ENCODE measurements at places on chromosomes 5 and 9. TPM values are rescaled to one million over a fixed set of nuclear protein-coding genes. Genes with fewer than 3 reads are reported as not detected.

- no peak for DNase-seq
These were observed 24.5 kb upstream of the WDR38 start for GRCh38 chr9:124828489-124829333.

- no peak for DNase-seq
These were observed 126.0 kb downstream of the SLIT3 start for GRCh38 chr5:169174923-169175322.

- DNase-seq: no peak
These were observed 760.9 kb upstream of the ACO1 start for GRCh38 chr9:31623511-31623910.

- no peak for DNase-seq
These were observed 17.0 kb downstream of the NIPSNAP3B start for GRCh38 chr9:104780796-104781395.

DNA sequence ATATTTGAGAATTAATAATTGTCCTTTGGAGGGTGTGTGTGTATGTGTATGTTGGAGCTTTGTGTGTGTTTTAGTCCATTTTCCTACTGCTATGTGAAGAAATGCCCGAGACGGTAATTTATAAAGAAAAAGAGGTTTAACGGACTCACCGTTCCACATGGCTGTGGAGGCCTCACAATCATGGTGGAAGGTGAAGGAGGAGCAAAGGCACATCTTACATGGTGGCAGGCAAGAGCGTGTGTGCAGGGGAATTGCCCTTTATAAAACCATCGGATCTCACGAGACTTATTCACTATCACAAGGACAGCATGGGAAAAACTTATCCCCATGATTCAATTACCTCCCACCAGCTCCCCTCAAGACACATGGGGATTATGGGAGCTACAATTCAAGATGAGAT is 44.1 kb downstream of the TMC1 start:
- no peak for DNase-seq

LRRC70 gene
- 0.77 TPM for total RNA-seq

PCDHB5 gene
- 2.3 TPM for total RNA-seq

POLR3G gene
- total RNA-seq: 0.88 TPM

DNA sequence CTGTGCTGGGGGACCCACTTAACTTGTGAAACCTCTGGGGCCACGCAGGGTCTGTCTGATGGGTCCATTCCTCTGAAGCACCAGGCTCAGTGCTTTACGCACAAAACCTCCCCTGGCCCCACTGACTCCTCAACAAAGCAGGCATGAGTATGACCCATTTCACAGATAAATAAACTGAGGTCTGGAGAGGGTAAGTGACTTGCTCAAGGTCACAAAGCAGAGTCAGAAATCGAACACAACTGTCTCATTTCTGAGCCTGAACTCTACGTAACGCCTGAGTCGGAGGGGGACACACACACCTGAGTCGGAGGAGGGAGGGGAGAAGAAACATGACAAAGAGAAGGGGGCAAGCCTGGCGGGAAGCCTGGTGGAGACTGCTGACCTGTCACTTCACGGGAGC is 48.0 kb upstream of the RAPGEF1 start:
- DNase-seq: no peak

SLC6A7 gene
- not detected for total RNA-seq

- DNase-seq: no peak
These were observed 14.6 kb upstream of the COL15A1 start for GRCh38 chr9:98929071-98929470.

DNA sequence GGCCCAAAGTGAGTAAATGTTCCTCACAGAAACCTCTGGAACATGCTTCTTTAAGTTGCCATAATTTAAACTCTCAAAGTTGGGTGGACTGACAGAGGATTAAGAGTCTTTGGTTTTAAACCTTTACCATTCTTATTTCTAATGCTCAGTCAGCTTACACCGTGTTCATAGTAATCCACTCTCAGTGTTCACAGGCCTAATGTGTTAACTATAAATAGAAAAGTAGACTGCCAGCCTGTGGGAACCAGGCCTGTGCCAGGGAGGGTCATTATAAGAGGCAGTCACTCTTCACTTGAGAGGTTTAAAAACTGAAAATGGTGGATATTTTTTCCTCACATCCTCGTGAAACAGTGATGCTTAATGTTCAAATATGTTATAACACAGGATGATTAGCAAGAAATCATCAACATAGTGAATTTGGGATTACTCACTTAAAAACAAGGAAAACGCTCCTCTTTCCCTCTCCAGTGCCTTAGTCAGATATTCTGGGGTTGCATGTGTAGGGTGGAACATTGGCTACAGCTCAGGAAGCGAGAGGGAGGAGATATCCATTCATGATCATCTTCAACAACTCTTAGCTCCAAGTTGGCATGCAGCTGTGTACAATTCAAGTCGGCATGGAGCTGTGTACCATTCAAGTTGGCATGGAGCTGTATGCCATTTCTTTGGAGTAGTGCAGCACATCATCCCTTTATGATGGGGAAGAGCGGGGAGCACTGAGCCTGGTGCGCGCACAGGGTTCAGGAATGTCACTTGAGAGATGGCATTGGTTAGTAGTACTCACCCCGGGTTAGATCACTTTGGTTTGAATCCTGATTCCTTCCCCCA is 65.8 kb downstream of the KIAA1958 start:
- DNase-seq: no peak

NR4A3 gene
- 6.2 TPM for total RNA-seq

GRCh38 chr5:2732850-2733249 is 18.6 kb downstream of the IRX2 start:
- DNase-seq: no peak

DNA sequence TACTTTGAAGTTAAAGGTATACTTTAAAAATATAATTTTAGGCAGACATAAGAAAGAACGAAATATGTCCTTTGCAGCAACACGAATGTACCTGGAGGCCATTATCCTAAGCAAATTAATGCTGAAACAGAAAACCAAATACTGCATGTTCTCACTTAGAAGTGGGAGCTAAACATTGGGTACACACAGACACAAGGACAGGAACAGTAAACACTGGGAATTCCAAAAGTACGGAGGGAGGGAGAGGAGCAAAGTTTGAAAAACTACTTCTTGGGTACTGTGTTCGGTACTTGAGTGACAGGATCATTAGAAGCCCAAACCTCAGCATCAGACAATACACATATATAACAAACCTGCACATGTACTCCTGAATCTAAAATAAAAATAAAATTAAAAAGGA is 40.9 kb downstream of the TJP2 start:
- DNase-seq: no peak

- no peak for DNase-seq
These were observed 66.4 kb upstream of the FER start for GRCh38 chr5:108681079-108681921.

SOWAHA gene
- not detected for total RNA-seq

GRCh38 chr5:9833871-9834270 is 203.7 kb upstream of the TAS2R1 start:
- DNase-seq: no peak

DNA sequence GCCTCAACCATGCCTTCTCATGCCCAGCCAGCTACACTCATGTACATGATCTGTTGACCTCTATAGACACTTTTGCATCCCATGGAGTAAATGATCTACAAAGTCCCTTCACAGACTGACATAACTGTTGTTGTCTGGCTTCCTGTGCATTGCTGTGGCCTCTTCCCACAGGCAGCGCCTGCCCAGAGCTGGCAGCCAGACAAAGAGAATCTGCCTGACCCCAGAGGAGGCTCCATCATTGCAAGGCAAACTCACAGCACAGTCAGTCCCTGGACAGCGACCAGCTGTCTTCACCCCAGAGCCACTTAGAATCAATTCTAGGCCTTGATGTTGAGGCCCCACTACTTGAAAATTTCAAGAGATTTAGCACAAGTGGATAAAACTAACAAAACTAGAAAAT is 65.5 kb downstream of the INSYN2B start:
- DNase-seq: peak; percentile 56

GRCh38 chr5:15995341-15996052 is 184.1 kb downstream of the MARCHF11 start:
- no peak for DNase-seq

DNA sequence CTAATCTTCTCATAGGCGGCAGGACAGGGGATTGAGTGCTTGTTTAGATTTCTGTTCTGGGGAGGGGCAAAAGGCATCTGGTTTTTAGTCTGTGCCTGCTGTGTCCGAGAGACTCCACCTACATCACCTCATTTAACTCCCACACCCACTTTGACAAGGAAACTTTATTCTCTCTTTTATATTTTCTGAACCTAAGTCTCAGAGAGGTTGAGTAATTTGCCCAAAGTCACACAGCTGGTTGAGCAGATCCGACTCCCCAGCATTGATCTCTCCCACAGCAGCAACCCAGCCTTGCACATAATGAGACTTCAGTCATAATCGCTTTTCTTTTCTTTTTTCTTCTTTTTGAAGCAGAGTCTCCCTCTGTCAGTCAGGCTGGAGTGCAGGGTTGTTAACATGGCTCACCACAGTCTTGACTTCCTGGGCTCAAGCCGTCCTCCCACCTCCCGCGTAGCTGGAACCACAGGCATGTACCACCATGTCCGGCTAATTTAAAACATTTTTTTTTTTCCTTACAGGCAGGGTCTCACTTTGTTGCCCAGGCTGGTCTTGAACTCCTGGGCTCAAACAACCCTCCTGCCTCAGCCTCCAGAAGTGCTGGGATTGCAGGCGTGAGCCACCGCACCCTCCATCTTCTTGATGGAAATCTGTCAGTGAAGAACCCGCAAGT is 36.5 kb upstream of the ANKRD33B start:
- no peak for DNase-seq

CDC14B gene
- 26.4 TPM for total RNA-seq

GRCh38 chr5:145579301-145579700 is 255.8 kb downstream of the PRELID2 start:
- DNase-seq: no peak

CHSY3 gene
- 0.85 TPM for total RNA-seq

HAVCR2 gene
- total RNA-seq: 3.1 TPM

GRCh38 chr5:136062366-136063274 is 33.8 kb downstream of the TGFBI start:
- DNase-seq: no peak

FOXD4 gene
- total RNA-seq: 0.11 TPM

MRPL22 gene
- 78.4 TPM for total RNA-seq

DNA sequence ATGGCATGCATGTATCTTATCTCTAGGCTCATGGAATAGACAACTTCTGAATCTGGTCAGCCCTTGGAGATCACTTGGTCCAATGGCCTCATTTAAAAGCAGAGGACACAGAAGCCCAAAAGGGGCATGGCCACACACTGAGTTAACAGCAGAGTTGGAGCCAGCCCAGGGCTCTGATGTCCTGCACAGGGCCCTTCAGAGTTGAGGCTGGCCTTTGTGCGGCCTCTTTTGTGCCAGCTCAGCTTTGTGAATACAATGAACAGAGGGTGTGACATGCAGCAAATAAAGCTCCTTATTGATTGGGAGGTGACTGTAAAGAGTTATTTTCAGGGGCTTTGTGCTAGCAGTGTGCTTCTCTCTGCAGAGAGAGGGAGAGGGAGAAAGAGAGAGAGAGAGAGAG is 150.1 kb upstream of the STK32A start:
- DNase-seq: no peak

GRCh38 chr9:21324047-21324446 is 11.2 kb downstream of the KLHL9 start:
- no peak for DNase-seq

DNA sequence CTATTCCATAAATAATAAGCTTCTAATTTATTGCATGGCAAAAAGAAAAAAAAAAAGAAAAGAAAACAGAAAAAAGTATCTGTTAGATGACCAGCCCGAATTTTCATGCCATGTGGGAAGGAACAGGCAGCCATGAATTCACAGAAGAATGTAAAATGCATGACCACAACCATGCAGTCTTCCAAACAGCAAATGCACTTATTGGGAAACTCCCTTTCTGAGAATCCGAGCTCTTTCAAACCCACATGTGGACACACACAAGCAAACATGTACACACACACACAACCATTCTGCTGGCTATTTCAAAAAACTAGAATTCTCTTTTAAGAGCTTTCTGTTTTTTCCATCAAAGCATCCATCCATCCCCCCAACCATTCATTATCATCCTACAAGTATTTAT is 236.1 kb downstream of the DNAH5 start:
- no peak for DNase-seq

SPATA31E1 gene
- not detected for total RNA-seq

- DNase-seq: no peak
These were observed 29.0 kb downstream of the GLRA1 start for GRCh38 chr5:151895660-151896030.

DNA sequence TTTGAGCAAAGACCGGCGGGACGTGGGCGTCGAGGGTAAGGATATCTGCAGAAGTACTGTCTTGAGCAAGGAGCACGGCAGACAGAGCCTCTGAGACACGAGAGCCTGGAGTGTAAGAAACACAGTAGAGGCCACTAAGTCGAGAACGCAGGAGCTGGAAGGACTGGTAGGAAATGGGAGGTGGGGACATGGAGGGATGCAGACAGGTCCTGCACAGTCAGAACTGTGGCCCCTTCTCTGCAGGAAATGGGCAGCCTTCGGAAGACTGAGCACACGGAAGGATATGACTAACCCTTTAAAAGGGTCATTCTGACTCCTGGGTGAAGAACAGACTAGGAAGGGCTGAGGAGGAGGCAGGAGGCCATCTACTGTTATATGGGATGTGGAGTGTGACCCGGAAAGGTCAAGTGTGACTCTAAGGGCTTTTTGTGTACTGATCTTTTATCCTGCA is 1.4 kb upstream of the CAMSAP1 start:
- no peak for DNase-seq

DNA sequence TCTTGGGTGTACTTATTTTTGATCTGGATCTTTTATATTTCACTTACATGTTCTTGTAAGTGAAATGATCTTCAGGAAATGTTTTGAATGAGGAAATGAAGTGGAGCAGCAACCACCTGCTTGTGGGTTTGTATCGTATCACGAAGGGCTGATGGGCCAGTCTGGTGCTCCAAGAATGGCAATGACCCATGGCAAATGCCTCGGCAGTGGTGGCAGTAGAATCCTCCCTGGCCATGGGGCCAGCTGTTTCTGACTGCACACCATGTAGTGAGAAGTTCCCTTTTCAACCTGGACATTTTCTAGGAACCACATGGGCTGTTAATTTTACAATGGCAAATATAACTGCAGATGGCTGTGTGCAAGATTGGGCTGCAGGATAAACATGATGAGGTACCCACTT is 29.9 kb downstream of the MAT2B start:
- no peak for DNase-seq

DNA sequence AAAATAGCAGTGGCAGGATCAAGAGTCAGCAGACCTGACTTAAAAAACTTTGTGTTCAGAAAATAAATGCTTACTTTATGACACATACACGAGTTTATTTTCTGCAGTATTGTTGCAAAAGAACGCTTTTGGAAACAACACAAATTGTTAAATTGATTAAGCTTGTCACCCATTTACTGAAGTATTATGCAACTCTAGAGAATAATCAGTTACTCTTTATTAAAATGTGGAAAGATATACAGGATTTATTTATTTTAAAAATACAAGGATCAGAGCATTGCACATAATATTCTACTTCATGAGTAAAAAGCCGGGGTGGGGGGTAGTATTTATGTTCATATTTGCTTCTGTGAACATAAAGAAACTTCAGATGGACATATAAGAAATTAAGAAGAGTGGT is 20.0 kb downstream of the FYB1 start:
- DNase-seq: no peak

GRCh38 chr5:78287833-78288232 is 6.7 kb downstream of the AP3B1 start:
- no peak for DNase-seq
